ENCODE measurements at places on chromosomes 1 and 21.

DNA sequence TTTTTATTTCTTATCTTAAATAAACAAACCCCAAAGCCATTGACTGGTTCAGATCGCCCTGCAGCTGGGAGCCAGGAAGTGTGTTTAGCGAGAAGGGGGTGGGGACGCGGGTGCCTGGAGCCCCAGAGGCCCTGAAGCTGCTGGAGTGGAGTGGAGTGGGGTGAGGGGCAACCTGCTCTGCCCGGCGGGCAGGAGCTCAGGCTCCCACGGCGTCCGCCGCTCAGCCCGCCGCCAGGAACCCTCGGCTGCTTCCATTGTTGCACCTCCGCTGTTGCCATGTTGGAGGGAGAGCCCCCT, 673 bp downstream of the PIK3C2B start:
- peak; percentile 66 for DNase-seq

- DNase-seq, result no peak
Measured at GRCh38 chr1:154953611-154954038, 2.3 kb downstream of the PBXIP1 start.

DNA sequence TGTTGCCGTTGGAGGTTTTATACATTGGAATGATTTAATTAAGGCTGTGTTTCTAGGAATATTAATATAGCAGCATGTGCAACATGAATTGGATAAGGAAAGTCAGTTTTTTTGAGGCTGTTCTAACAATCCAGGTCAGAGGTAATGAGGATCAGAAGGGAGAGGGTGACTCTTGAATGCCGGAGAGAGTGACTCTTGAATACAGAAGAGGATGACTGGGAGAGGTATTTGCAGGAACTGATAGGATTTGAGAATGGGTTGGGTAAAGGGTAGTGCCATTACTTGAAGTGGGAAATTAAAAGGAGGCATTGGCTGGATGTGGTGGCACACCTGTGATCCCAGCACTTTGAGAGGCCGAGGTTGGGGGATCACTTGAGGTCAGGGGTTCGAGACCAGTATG, 55.6 kb upstream of the MACF1 start:
- no peak for DNase-seq

DNA sequence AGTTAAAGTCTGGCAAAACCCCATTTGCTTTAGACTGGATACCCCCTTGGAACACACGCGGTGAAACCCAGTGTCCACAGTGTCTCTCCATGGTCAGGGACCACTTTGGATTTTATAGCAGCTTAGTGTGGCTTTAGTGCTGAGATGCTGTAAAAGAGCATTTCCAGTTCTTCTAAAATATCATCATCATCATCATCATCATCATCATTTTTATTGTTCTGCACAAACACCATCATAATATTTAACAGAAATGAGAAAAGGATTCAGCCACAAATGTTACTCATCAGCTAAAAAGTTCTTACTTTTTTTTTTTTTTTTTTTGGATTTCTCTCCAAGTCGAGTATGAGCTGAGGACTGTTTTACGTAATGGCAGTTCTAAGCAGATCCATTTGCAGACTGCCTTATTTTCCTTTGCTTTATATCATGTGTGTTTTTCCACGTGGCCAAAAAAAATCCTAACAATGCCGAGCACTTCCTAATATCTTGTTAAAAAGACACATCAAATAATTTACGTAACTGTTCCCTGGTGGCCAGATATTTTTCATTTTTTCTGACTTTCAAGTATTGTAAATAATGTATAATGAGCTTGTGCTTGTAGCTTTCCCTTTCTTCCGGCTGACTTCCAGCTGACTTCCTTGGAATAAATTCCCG, 62.8 kb downstream of the EVA1C start:
- no peak for DNase-seq

- DNase-seq, result no peak
Measured at GRCh38 chr1:180889325-180889724, 23.4 kb upstream of the KIAA1614 start.

DNA sequence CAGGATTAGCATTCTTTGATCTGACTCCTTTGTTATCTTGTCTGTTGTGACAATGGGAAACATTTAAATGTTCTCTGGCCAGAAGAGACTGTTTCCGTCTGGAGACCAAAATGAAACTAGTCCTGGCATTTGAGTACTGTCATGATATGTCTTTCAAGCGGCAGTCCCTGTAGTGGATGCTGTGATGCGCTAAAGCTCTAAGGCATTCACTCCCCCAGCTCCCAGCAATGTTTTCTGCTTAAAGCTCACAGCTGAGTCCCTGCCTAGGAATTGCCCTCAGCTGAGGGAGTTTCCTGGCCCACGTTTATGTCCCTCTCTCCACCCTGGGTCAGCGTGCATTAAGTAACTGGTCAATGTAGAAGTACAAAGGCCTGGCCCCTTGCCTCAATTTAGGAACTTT, 109.4 kb downstream of the UCHL5 start:
- no peak for DNase-seq

GRCh38 chr1:158506369-158506987, 34.5 kb downstream of the OR10R2 start:
- peak; percentile 4 for DNase-seq

GRCh38 chr1:150511551-150511950, 3.6 kb downstream of the ECM1 start:
- no peak for DNase-seq

GRCh38 chr1:235090406-235091069, 38.1 kb downstream of the TOMM20 start:
- no peak for DNase-seq

Measured in naive thymus-derived CD4-positive, alpha-beta T cell (primary cell).